Right cardiac atrium (tissue), 5 donors: ENCODE measurements at places on chromosomes 12 and 14. TPM values are rescaled to one million over a fixed set of nuclear protein-coding genes. Genes with fewer than 3 reads are reported as not detected.

PIANP gene
- polyA plus RNA-seq = 0.18 TPM

DLGAP5 gene
- polyA plus RNA-seq = 0.02 TPM

MGAT4C gene
- 1.2 TPM for polyA plus RNA-seq

DNA sequence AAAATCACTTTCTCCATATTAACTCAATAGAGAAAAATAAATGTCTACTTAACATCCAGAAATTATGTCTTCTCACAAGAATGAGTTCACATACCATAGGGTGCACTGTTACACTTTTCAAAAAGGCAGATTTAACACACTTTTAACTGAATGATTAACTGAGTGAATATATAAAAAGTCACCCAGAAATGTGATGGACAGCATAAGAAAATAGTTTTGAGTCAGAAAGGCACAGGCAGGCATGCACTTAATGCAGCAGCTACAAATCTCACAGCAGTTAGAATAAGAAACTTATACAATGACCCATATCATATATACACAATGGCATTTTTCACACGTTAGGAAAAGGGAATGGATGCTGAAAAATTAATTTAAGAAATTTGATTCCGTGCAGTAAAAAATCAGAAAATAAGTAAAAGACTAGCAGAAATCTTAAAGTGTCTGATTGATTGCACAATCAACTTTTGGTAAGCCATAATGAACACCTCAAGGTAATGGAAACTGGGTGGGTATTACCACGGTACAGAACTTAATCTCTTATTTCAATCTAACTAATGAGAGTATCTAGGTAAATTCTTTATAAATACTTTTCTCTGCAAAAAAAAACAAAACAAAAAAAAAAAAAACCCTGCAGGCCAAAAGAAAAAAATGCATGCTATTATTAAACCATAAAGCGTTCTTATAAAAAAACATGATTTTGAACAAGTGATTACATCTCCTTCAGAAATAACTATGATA lies 3.5 kb downstream of the MED13L start:
- DNase-seq = no peak

DNA sequence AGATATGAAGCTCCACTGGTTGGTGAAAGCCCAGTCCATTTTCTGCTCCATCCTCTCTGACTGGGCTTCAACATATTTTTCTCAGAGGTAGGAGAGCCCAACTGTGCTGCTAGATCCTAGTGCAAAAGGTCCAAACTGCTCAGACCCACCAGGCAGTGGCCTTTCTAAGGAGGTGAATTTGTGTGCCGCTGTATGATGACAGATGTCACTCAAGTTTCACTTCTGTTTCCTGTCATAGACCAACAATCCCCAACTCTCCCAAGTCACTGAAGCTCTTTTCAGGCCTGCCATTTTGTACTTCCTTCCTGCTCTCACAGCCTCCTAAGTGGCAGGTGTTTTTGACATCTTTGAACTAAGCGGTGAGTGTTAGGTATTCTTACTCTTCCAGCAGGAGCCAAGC lies 16.4 kb upstream of the RNASE4 start:
- no peak for DNase-seq

- no peak for DNase-seq
These were observed 20.0 kb downstream of the CRACR2A start for GRCh38 chr12:3732901-3733300.

GRCh38 chr14:36852981-36853691 lies 191.5 kb downstream of the PAX9 start:
- peak; percentile 43 for DNase-seq
